GM04503 (cell line): ENCODE measurements at places on chromosomes 3 and 15.

DNA sequence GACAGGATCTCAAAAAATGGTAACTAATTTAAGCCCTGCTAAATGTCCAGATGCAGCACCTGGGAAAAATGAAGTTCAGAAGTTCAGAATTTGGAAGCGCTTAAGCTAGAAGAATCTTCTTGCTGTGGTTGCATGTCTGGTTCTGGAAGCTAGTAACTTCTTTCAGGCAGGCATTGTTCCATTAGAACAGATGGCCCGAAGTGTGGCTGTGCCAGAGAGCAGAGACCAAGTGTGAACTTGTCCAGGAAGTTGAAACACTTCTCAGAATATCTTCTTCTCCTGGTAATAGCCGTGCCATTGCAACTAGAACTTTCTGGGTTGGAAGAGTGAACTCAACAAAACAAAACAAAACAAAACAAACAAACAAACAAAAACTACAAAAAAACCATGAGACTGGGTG lies 80.0 kb downstream of the MITF start:
- DNase-seq: no peak

- DNase-seq: no peak
Measured at GRCh38 chr3:116103868-116104530, 341.3 kb downstream of the LSAMP start.

- no peak for DNase-seq
Measured at GRCh38 chr15:47503876-47504275, 213.4 kb upstream of the SEMA6D start.

DNA sequence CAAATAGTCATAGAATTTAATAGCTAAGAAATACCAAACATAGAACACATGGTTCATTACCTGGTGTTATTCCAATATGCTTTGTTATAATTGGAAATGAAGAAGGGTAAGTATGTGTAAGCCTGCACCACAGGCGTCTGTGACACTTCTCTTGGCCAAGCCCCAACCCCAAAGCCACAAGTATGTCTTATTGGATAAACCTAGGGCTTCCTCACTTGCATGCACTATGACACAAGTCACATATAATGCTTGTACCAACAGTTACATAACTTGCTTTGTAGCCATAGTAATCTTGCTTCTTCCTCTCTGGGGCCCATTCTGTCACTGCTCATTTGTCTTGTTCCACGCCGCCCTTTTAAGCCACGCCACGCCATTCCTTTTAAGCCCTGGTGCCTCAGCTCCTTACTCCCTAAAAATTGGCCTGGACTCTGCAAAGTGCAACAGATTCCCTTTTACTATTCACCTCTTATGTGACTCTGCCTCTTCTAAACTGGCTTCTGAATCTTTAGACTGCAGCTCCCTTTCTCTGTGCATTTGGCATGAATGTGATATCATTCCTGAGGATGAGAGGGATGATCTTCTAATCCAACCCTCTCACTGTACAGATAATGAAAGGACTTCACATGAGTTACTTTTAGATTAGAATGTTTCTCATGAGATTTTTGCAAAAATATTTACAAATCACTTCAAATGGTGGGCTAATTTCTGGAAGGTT lies 48.1 kb upstream of the EPHA3 start:
- DNase-seq: peak; percentile 80

DNA sequence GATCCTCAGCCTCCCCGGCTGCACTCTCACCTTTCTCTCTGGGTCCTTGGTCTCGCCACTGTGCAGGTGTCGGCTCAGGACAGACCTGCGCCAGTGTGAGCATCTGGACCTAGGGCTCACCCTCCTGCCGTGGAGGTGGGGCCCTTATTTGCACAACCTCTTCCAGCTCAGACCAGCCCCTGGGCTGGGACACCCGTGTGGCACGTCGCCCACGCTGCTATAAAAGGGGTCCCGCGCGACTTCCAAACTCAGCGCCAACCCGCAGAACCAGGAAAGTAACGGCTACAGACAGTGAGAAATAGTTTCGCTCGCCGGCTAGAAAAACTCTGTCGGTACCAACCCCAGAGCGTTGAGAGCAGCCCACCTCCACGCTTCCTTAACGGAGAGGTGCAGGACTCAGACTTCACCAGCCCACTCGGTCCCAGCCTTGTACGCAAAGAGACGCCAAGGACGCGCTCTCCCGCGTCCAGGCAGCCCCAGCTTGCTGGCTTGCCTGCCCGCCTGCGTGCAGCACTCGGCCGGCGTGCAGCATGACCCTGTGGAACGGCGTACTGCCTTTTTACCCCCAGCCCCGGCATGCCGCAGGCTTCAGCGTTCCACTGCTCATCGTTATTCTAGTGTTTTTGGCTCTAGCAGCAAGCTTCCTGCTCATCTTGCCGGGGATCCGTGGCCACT lies at the start of the genes DUOX2 and DUOXA2:
Gene DUOX2, minus strand, starts transcription at position 97 of the 675 bp plus-strand sequence. CDS start 761 bp downstream, outside the sequence.
Gene DUOXA2, plus strand, starts transcription at position 251 of the 675 bp plus-strand sequence. Its CDS starts 280 bp downstream, at position 531.
- DNase-seq: no peak

DNA sequence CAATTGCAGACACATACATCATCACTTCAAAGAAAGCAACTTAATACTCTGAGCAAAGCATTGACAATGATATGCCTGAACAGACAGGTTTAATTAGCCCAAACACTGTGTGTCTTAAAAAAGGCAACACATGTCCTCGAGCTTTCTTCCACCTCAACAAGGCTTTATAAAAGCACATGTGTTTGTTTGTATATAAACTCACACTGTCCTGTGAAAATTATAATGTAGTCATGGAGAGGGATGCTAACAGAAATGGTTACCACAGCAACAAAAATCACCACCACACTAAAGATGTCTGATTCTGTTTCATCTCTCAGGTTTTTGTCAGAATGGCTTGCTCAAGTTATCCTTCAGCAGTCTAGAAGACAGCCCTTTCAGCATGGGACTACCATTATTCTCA lies 314.7 kb downstream of the MAGI1 start:
- no peak for DNase-seq

GRCh38 chr15:90295270-90295648 lies 29.8 kb downstream of the NGRN start:
- DNase-seq: no peak

DNA sequence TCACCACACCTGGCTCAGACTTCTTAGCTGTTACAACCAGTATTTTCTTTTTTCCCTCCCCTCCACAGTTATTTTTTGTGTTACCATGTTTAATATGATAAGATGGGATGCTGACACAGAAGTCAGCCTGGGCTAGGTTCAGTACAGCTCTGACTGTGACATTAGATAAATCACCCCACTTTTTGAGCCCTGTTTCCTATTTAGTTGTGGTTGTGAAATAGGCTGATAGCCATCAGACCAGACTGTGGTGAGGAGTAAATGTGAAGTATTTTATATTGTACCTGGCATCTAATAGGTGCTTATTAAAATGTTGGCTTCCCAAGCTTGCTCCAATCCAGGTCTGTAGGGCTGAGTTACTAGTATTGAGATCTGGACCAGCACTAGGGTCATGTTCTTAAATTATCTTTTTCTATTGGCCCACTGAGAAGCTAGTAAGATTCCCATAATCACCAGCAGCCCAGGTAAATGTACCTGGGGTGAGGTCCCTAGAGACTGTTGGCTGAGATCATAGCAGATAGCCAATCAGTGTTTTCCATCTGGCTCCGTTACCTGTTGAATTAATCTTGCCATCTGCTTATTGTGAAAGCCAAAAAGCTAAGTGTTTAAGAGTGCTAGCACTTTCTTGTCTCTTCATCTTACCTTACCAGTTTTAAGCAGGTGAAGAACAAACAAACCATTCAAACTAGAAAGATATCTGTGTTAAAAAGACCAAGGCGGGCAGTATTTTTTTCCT lies 61.0 kb downstream of the CCK start:
- no peak for DNase-seq

DNA sequence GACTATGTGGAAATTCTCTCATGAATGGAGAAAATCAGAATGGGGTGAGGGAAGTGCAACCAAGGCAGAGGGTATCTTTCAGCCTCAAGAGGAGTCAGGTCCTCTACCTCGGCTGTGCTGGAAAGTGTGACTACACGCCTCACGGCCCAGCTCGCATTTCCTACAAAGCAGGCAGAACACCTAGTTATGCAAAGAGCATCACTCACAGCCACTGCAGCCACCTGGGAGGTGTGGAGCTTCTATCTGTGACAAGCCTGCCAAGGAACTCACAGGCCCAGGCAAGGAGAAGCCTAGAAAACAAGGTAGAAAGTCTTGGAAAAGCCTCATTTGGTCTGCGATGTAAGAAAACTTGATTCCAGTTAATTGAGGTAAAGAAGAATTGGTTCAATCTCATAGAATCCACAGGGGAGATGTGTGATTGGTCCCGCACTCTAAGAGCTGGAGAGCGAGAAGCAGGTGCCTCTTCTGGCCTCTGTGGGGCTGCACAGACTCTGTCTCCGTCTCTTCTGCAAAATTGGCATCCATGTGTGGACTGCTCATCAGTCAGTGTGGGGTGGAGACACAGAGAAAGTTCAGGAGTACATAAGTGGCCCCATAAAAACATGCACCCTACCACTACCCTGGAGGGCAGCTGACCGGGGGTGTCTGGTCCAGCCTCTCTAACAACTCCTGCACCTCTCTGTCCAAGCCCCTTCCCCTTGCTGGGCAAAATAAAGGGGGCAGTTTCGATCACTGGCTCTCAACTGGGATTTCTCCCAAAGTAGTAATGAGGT lies 76.8 kb downstream of the TAMM41 start:
- no peak for DNase-seq

DNA sequence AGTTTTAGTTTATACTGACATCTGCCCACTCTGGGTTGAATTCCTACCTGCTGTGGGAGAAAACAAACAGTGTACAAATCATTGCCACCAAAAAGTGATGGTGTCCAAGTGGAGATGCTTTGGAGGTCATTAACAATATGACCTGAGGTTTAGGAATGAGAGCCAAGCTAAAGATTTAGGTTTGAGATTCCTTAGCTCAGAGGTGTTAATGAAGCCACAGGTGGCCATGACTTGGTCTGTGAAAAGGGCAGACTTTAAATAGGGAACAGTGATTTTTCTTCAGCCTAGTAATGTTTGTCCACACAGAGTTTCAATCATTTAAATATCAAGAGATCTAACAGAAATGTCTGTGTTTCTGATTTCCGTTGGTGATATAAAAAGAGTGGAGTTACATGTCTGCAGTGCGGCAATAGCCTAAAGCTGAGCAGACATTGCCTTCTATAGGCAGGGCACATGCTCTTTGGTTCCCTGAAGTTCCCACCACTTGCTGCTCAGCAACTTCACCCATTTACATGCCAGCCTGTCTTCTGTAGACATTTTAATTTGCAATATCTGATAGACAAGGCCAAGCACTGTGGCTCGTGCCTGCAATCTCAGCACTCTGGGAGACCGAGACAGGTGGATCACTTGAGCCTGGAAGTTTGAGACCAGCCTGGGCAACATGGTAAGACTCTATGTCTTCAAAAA lies 423.2 kb downstream of the IL5RA start:
- no peak for DNase-seq

- no peak for DNase-seq
Measured at GRCh38 chr3:195366200-195366925, 76.5 kb downstream of the ACAP2 start.

- no peak for DNase-seq
Measured at GRCh38 chr15:100291106-100291505, 50.7 kb downstream of the ADAMTS17 start.

DNA sequence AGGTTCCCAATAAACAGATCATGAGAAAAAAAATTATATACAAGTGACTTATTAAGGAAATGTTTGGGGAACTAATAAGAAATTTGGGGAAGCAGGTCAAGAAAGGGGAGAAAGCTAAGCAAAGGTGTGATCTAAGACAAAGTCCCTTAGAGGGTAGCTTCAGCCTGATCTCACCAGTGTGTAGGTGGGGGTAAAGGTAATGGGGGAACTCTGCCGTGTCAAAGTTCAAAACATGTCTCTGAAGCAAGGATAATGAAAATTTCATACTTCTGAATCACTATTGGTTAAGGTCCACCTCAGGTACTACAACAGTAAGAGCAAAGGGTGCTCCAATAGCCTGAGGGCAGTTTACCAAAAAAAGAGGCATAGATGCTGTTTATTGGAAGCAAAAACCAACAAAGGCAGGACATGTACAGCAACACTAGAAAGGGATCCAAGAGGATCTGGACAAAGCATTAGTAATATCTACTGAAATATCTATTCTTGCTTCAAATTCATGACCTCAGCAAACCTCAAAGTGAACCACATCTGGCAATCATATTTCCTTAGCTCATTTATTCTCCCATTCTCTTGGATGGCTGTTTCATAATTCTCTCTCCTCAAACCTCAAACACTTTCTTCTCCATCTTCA lies 6.9 kb downstream of the ACAD11 start:
- DNase-seq: peak; percentile 37

DNA sequence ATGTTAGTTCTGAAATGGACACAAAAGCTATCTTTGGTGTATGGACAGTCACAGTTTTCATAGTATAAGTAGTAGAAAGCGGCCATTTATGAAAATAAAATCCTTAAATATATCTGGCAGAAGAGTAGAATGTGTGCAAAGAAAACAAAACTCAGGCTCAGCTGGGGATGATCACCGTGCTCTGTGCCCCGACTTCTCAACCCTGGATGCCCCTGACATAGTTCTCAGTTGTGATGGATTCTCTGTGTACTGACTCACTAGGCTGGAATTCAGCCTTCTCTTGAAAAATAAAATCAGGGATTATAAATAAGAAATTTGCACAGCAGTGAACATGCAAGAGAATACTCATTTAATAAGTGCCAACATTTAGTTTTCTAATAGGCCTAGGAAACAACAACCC lies 925.1 kb upstream of the NR2F2 start:
- no peak for DNase-seq

DNA sequence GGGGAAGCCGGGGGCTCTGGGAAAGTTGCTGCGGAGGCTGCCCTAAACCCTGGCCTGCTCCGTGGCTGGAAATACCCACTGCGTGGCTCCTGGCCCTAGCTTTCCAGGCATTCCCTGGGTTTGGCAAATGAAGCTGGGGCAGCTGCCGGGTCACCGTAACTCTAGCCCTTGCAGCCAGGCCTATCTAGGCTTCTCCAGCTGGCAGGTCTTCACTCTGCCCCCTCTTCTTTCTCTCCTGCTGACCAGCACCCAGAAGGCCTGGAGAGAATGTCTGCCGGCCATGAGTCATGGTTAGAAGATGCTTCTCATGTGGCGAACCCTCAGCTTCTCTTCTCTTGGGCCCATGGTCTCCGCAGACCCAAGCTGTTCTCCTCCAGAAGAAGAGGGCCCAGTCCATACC lies 5.6 kb upstream of the DLL4 start:
- DNase-seq: no peak

DNA sequence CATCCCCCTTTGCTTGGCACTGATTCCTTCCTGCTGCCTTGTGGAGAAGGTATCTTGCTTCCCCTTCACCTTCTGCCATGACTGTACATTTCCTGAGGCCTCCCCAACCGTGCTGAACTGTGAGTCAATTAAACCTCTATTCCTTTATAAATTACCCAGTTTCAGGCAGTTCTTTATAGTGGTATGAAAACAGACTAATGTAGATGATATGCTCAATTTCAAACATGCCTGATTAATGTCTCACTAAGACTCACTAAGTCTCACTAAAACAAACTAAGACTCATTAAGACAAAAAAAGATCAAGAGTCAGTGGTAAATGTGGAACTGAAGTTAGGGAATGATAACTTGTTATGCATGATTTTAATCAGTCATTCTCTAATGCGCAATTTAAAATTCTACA lies 606.6 kb downstream of the RBMS3 start:
- peak; percentile 21 for DNase-seq

DNA sequence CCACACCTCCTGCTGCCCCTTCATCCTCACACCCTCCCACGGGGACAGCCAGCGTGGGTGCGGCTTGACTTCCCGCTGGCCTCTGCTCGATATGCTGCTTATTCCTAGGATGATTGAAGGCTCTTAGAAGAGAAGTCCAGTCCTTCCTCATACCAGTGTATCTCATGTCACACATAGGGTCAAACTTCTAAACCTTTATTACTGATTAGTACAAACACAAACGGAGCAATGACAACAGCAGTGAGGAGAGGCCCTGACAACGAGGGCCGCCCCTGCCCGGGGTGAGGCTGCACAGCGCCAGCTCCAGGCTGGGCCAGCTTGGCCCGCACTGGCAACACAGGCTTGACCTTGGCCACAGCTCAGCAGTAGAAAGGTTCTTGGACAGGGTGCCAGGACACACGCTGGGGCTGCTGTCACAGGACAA lies 3.7 kb downstream of the CIB1 start:
- DNase-seq: no peak
